ENCODE measurements at places on chromosomes 6 and 20.
A peak's percentile ranks its signal among the peaks of the same experiment; 100 is the strongest.

DNA sequence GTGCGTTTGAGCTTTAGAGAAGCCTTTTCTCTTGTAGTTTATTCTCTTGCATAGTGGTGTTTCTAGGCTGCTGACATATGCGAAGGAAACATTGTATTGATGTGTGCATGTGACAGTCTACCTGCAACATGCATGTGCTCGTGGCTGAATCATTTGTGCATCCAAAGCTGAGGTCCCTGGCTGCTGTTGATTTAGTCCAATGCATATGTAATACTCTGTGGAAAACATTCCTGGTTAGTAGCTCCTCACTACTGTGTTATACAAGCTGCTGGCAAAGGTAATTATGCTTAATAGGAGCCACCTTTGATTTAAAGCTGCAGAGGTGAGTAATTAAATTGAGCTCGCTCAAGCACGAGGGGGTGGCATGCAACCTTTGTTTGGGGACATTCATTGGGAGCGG is 24.5 kb downstream of the TSHZ2 start:
- DNase-seq: no peak

DNA sequence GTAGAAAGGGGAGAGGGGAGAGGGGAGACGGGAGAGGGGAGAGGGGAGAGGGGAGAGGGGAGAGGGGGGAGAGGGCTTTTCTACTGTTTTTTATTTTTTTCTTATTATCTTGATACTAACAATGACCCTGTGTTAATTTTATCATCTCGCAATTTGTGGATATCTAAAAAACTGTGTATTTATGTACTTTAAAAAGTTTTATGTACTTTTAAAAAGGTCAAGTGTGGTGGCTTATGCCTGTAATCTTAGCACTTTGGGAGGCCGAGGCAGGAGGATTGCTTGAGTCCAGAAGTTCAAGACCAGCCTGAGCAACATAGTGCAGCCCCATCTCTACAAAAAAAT is 5.5 kb upstream of the PRIM2 start:
- DNase-seq: no peak

DNA sequence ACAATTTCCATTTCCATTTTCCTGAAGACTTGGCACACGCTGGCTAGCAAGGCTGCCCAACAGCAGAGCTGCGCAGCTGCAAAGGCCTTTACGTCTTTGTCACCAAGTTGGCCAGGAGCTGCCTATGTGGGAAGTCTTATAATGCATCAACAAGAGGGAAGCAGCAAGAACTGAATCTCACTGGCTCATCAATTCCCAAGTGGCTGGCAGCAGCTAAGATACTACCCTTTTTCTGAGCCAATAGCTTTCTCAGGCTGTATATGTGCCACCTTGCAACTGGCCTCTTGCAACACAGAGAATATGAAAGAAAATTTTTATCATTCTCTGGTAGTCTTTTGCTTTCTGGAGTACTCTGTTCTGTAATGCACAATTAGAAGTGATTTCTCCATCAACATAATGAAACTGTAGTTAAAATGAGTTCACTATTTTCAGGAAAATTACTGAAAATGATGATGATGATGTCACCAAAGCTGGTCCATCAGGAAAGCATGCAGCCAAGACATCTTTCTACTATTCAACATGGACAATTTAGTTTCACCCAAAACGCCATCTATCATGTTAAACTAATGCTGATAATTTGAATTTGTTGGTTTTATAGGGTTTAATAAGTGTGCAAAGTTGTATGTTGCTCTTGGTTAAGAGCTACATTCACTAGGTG is 97.3 kb upstream of the FOXA2 start:
- no peak for DNase-seq

DNA sequence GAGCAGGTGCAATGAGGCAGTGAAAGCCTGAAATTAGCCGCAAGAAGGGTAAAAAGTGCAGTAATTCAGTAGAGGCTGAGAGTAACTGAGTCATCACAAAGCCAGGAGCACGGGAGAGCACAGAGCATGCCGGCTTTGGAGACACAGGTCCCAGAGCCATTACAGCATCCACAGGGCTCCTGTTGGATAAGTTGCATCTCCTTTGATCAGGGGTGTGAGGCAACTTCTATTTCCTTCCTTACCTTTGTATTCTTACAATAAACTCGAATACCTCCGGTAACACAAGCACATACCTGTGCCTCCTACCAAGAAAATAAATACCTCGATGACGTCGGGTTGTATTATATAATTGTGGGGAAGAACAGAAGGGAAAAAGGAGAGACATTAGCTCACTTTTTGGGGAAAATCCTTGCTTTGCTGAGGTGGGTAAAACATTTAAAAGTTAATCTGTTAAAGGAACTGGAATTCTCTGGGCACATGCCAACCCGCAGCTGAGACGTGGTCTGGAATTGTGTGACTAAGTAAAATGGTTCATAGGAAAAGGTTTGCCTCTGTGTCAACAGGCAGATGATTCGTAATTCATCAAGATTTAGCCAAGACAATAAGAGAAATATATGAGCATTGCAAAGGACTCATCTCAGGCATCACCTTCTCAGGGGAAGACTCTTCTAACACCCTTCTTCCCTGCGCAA is 360.7 kb upstream of the ZFP64 start:
- no peak for DNase-seq

DNA sequence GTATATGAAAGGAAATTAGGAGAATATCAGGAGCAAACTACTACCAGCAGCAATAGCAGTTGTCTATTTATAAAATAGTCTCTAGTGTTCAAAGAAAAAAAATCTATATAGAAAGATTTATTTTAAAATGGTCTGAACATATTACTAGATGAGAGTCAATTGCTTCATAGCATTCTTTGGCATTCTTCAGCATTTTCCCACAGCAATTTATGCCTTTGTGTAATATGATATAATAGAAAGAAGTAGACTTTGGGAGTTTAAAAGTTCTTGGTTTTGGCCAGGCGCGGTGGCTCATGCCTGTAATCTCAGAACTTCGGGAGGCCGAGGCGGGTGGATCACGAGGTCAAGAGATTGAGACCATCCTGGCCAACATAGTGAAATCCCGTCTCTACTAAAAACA is 157.0 kb upstream of the PLN start:
- no peak for DNase-seq

DNA sequence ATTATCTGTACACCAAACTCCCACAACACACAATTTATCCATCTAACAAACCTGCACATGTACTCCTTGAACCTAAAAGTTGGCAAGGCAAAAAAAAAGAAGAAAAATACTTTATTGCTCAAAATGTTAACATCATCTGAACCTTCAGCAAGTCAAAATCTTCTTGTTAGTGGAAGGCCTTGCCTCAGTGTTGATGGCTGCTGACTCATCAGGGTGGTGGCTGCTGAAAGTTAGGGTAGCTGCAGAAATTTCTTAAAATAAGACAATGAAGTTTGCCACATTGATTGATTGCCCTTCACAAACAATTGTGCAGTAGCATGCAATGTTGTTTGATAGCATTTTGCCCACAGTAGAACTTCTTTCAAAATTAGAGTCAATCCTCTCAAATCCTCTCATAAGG is 2.7 kb upstream of the WFDC11 start:
- DNase-seq: no peak

- DNase-seq: no peak
Measured at GRCh38 chr6:31299947-31300346, 28.1 kb upstream of the HLA-C start.

DNA sequence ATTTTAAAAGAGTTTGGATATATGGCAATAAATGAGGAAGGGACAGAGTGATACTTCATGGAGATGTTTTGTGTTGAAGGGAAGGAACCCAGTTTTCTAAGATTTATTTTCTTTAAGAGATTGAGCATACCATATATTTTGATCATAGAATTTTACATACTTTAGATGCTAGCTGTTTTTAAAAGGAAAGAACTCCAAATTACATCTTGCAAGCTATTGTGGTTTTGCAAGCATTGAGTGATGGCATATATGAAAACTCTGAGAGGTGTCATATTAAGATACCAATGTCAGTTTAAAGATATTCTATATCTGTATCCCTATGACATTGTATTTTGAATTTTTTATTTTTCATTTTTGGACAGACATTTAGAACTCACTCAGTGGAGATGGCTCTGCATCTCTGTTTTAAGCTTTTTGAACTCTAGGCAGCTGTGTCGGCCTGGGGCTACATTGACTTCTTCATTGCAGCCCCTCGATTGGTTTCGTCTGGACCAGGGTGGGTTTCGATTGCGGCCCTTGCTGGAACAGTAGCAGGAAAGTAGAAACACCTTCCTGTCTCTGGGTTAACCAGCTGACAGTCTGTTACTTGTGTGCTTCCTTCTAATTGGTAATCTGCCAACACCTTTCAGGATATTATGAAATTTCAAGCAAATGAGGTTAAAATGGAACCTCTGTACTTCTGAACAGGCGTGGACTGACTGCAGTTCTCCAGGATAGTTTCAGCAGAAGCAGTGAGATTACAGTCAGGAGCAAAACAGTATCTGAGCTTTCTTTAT is 14.0 kb downstream of the IGF2R start:
- no peak for DNase-seq

GRCh38 chr20:6095409-6095808 is 27.4 kb downstream of the FERMT1 start:
- DNase-seq: no peak

DNA sequence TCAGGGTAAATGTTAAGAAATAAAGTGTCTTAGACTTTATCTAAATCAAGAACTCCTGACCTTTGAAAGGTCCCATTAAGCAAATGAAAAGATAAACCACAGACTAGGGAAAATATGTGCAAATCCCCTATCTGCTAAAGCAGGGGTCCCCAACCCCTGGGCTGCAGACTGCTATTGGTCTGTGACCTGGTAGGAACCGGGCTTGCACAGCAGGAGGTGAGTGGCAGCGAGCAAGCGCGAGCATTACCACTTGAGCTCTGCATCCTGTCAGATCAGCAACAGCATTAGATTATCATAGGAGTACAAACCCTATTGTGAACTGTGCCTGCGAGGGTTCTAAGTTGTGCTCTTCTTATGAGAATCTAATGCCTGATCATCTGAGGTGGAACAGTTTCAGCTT is 42.4 kb downstream of the LCA5 start:
- DNase-seq: no peak

- no peak for DNase-seq
Measured at GRCh38 chr6:138036111-138036510, 71.1 kb downstream of the PERP start.

DNA sequence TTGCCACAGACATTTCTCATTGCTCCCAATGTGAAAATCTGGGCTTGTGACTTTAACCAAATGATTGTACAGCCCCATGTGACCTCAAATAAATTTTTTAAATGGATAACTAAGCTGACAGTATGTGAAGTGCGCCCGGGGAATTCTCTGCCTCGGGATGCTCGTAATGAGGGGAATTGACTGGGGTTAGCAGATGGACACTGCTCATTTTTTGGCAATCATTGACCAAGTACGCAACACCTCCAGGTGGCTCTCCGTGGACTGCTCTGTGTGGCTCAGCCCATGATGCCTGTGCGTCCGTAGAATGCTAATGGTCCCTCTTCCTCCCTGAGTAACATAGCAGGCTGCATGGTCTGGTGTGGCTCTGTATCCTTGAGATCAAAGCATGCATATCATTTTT is 42.4 kb downstream of the FARS2 start:
- no peak for DNase-seq

GRCh38 chr20:5153612-5154542 is 27.1 kb downstream of the CDS2 start:
- DNase-seq: no peak

DNA sequence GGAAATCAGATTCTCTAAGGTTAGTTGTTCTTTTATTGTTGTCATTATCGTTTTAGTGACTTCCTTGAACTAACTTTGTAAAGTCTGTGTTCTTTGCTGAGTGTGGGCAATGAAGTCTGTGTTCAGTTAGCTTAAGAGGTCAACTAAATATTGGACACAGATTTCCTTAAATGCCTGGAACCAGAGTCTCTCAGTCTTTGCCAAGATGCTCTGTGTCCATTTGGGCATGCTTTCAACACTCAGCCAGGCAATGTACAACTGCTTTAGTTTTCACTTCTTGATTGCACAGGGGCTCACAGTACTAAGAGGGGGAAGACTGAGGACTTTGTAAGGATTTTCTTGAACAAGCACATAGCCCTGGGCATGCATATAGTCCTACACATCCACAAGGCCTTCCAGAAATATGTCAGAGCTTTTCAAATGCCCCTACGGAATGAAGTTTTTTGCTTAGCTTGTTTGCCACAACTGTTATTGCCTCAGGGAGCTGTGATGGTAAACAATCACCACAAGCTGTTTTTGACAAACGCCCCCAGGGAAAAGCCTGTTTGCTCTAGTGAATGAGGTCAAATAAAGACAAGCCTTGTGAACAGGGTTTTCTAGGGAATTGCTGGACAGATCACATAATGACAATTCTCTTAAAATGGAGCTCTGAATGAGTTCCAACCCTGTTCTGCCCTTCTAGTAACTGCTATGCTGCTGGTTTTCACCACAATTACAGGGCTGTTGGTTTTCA is 82.5 kb downstream of the B3GAT2 start:
- no peak for DNase-seq

- DNase-seq: peak; percentile 44
Measured at GRCh38 chr20:48760403-48760983, 67.3 kb downstream of the PREX1 start.

- no peak for DNase-seq
Measured at GRCh38 chr20:13068336-13068735, 59.6 kb downstream of the SPTLC3 start.

DNA sequence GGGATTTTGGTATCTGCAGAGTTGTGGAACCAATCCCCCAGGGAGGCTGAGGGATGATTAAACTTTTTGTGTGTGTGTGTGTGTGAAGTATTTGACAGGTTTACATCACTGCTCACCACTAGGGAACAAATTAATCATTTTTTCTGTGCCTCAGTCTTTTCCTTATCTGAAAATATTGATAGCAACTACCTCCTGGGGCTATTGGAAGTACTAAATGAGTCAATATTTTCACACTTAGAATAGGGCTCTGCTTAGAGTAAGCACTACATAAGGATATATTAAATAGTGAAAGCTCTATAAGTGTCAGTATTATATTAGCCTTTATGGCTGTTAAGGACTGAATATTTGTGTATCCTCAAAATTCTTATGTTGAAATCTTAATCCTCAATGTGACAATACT is 155.2 kb upstream of the UST start:
- no peak for DNase-seq

Data from stimulated activated CD4-positive, alpha-beta T cell treated with anti-CD3 and anti-CD28 coated beads, TNF-alpha, amount 100 ng/mL, for 1 hour (primary cell).